ENCODE measurements at places on chromosomes 13 and 19. TPM values are rescaled to one million over a fixed set of nuclear protein-coding genes. Genes with fewer than 3 reads are reported as not detected.

RETN gene
- not detected for total RNA-seq

MCF2L gene
- total RNA-seq = 90.0 TPM

DLEU7 gene
- 0.50 TPM for total RNA-seq

PSG11 gene
- total RNA-seq = not detected

ADGRE3 gene
- total RNA-seq = not detected

PSG2 gene
- not detected for total RNA-seq

IZUMO2 gene
- not detected for total RNA-seq

FCAR gene
- total RNA-seq = not detected

ACP5 gene
- 1.6 TPM for total RNA-seq

ZNF154 gene
- total RNA-seq = 43.3 TPM

NALCN gene
- total RNA-seq = 0.12 TPM

NXNL1 gene
- not detected for total RNA-seq

ZNF844 gene
- 12.7 TPM for total RNA-seq

KLK5 gene
- total RNA-seq = not detected

RYR1 gene
- 1.4 TPM for total RNA-seq

ONECUT3 gene
- total RNA-seq = 41.9 TPM

FAM216B gene
- total RNA-seq = not detected

TMIGD2 gene
- total RNA-seq = not detected

STAP2 gene
- 35.6 TPM for total RNA-seq

ATP4A gene
- total RNA-seq = not detected

DACH1 gene
- total RNA-seq = 37.1 TPM

BBC3 gene
- total RNA-seq = 23.5 TPM

OR10H1 gene
- not detected for total RNA-seq

SIGLEC6 gene
- not detected for total RNA-seq

TMEM38A gene
- 12.2 TPM for total RNA-seq

ZNF610 gene
- 24.8 TPM for total RNA-seq

FOXA3 gene
- total RNA-seq = 23.5 TPM

GAPDHS gene
- total RNA-seq = not detected

SIGLEC8 gene
- total RNA-seq = not detected

LILRB1 gene
- not detected for total RNA-seq

CGB1 gene
- total RNA-seq = not detected

SPRED3 gene
- total RNA-seq = 13.0 TPM

ALOX5AP gene
- total RNA-seq = not detected

GNA15 gene
- not detected for total RNA-seq
